Activated gamma-delta T cell (primary cell): ENCODE measurements at places on chromosomes 1 and 21.

GRCh38 chr1:228685081-228685660 lies 50.1 kb upstream of the RHOU start:
- no peak for DNase-seq

DNA sequence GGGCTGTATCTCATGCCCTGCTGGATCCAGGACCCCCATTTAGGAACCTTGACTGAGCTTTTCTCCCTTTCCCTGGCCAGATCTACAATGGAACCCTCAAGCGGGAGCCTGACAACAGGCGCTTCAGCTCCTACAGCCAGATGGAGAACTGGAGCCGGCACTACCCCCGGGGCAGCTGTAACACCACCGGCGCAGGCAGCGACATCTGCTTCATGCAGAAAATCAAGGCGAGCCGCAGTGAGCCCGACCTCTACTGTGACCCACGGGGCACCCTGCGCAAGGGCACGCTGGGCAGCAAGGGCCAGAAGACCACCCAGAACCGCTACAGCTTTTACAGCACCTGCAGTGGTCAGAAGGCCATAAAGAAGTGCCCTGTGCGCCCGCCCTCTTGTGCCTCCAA lies 29.8 kb downstream of the PKP1 start:
- DNase-seq = no peak

DNA sequence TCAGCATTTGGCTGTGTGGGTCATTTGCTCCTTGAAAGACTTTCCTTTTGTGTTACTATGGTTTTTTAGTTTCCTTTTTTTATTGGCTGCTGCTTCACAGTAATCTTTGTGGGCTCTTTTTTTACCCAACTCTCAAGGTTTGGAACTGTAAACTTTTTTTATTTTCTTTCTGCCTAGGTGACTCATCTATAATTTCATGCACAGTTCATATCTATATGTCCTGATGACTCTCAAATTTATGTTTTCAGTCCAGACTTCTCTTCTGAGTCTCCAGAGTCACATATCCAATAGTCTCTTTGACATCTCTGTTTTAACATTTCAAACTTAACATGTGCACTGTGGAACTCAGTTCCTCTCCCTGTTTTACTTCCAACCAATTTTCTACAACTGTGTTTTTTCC lies 83.4 kb downstream of the ATF6 start:
- DNase-seq = no peak

DNA sequence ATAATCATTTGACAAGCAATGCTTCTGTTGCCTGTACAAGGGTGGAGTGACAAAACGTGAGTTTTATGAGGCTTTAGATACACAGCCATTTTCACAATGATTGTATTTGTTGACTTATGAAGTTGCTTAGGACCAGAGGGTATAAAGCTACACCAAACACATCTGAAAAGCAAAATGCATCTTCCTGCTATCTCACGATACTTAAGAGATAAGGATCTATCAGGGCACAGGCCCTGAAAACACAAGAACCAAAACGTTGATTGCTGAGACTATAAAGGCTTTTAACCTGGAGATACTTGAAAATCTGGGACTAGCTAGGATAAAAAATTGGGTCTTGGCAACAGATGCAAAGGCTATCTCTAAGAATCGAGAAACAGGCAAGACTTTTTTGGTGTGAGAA lies 115.7 kb downstream of the SLC5A9 start:
- DNase-seq = no peak

DNA sequence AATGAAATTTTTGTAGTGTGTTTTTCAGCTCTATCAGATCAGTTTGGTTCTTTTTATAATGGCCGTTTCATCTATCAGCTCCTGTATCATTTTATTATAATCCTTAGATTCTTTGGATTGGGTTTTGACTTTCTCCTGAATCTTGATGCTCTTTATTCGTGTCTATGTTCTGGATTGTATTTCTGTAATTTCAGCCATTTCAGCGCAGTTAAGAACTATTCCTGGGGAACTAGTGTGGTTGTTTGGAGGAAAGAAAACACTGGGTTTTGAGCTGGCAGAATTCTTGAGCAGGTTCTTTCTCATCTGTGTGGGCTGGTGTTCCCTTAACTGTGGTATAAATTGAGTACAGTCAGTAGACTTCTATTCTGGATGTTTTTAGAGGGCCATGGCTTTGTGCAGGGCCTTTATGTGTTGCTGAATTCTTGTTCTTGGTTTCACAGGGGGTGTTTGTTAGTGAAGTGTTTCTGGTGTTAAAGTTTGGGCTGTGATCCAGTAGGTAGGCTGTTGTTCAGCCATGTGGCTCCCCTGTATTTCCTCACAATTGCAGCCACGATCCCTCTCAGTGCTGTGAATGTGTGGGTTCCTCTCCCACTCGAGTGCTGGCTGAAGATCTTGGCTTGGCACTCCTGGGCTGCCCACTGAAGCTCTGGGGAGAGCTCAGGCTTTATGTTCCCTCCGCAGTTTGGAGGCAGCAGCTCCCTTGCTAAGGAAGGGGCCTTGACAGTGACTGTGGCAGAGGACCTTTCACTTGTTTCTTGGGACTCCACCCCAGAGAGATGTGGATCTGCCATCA lies 56.0 kb upstream of the CCDC190 start:
- no peak for DNase-seq

GRCh38 chr1:116987256-116987555 lies 14.4 kb upstream of the CD101 start:
- no peak for DNase-seq

- no peak for DNase-seq
Measured at GRCh38 chr1:67190942-67191341, 24.7 kb downstream of the IL23R start.

DNA sequence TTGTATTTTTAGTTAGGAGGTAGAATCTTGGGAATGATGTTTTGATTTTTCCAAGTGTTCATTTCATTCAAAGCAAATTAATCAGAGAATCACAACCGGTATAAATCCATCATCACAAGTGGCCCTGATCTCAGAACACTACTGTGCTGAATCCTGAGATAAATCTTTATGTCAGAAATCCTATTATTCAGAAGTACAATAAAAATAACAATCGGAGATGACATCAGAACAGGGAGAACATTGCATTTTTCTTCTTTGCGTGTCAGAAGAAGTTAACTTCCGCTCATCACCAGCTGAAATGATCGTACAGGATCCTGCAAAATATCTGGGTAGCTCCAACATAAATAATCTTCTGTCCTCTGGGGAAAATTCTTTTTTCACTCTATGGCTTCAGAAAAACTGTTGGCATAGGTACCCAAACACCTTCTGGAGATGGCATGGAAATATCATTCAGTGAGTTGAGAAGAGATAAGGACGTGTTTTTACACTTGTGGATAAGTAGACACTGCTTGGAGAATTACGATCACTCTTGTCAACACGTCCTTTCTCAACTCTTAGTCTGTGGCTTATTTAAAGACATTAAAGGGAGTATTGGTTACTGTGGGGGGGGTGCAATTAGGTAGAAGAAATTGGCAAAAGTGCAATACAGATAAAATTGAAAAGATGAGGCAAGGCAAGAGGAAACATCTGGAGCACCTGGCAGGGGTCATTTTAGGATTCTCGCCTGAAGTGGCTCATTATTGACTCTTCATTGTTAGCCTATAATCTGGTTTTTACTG lies 46.9 kb upstream of the SMYD2 start:
- no peak for DNase-seq

GRCh38 chr1:76786222-76786621 lies 81.1 kb upstream of the ST6GALNAC5 start:
- DNase-seq = no peak

GRCh38 chr1:239891621-239892358 lies 199.9 kb upstream of the FMN2 start:
- DNase-seq = no peak

- no peak for DNase-seq
Measured at GRCh38 chr1:93584261-93585003, 97.2 kb downstream of the BCAR3 start.

GRCh38 chr1:174788981-174789380 lies 210.8 kb upstream of the CACYBP start:
- DNase-seq = no peak

DNA sequence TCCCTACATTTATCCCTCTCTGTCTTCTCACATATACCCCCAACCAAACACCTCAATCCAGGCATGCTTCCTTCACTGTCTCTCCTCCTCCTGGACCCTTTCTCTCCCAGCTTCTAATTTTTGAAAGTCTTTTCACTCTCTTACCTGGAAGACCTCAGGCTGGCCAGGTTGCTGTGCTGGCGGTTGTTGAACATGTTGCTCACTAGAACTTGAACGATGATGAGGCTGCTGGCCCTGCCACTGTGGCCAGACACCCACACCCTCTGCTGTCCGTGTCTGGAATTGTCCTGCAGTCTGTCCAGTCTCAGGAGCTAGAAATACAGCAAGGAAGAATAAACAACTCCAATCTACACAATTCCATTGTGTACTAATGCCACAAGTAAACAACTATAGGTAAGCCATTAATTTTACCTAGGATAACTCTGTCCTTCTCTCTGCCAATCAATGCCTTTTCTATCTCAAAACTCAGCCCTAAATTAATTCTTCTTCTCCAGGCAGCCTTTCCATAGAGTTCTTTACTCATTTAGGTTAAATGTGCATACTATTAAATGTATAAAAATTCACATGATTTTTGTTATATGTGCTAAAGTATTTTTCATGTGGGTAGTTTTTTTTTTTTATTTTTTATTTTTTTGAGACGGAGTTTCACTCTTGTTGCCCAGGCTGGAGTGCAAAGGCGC lies 5.1 kb upstream of the CTSK start:
- no peak for DNase-seq

- no peak for DNase-seq
Measured at GRCh38 chr1:178094739-178095645, 1.1 kb downstream of the RASAL2 start.

GRCh38 chr1:117657031-117657430 lies 51.2 kb downstream of the TENT5C start:
- no peak for DNase-seq

- no peak for DNase-seq
Measured at GRCh38 chr1:40001456-40001855, 39.1 kb upstream of the CAP1 start.
